Nucleus accumbens (tissue), 56 donors: ENCODE measurements at places on chromosomes 1 and 21.

GRCh38 chr1:214451596-214451995 is 99.8 kb downstream of the PTPN14 start:
- no peak for DNase-seq

DNA sequence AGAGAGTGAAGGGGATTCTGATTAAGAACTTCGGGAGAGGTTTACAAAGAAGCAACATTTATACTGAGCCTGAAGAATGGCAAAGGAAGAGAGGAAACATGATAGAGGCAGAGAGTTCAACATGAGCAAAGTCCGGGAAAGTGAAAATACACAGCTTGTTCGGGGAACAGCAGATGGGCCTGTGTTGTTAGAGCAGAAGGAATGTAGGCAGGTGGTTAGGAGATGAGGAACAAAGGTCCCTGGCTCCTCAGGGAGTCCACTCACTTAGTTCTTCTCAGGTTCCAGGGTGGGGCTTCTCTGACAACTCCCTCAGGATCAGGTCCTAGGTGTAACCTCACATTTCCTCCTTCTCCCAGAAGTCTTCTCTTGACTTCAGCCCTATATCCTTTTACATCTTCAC is 5.1 kb upstream of the ZNF326 start:
- DNase-seq = no peak

- no peak for DNase-seq
Measured at GRCh38 chr1:66506991-66507390, 27.0 kb upstream of the SGIP1 start.

DNA sequence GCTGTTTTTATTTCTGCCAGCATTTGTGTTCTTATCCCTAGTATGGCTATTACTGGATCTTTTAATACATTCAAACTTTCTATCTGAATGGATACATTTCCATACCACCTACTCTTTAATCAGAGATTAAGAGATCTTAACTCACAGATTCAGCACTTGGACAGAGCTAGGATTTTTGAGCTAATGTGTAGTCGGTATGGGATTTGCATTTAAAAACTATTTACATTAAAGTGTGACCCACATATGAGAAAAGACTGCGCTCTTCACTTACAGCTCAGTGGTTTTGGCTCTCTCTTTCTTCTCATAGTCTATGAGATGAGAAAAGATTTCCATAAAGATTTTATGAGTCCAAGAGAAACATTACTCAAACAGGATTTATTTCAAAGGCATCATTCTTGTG is 16.4 kb downstream of the HMGB4 start:
- DNase-seq = no peak
